Activated CD8-positive, alpha-beta memory T cell treated with anti-CD3 and anti-CD28 coated beads, Interleukin-2, amount 10 ng/mL, durations not matched to agents 7 days and 5 days (primary cell): ENCODE measurements at places on chromosomes 7 and 10. TPM values are rescaled to one million over a fixed set of nuclear protein-coding genes. Genes with fewer than 3 reads are reported as not detected.

INHBA gene
- total RNA-seq, result not detected

PODXL gene
- total RNA-seq, result 3.2 TPM

SFTPA1 gene
- total RNA-seq, result not detected

SEMA3C gene
- total RNA-seq, result not detected

UTF1 gene
- not detected for total RNA-seq

BTAF1 gene
- 61.6 TPM for total RNA-seq

SPDYE1 gene
- total RNA-seq, result 0.20 TPM

CALML3 gene
- not detected for total RNA-seq

MRLN gene
- total RNA-seq, result not detected

NPSR1 gene
- not detected for total RNA-seq

UBTD1 gene
- total RNA-seq, result 0.88 TPM

CHRM2 gene
- total RNA-seq, result not detected

TMEM270 gene
- total RNA-seq, result not detected

STOX1 gene
- total RNA-seq, result 0.33 TPM

POM121L12 gene
- total RNA-seq, result not detected

NXPH1 gene
- total RNA-seq, result not detected

DNA sequence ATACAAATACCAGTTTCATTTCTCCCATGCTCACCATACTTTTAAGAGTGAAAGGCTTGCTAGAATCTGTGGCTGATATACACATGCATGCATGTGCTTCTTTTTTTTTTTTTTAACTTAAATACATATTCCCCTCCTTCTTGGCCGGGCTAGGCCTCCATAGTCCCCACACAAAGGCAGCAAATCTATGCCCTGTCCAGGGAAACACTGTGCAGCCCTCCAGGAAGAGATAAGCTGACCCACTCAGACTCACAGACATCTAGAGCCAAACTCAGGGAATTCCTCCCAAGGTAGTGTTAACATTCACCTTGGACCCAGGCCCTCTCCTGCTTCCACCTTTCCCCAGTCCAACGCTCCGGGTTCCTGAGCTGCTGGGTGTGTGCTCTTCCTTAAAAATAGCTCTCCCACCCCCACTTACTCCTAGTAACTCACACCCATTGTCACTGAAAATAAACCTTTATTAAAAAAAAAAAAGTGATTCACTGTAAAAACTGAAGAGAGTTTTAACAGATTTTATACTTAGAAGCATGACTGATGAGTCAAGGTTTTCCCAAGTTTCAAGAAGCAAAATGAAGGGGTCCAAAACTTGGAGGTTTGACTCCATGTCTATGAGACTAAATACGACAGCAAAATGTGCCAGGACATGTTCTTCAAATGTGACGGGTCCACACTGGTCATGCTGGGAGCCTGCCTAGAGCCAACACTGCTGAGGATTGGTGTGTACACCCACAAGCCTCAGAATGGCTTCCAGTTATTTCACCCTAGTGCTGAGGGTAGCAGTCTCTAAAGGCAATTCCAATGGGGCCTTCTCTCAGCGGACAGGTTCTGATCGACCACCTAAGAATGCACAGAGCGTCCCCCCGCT is 159.5 kb downstream of the GLI3 start:
- no peaks in the 10 kb centered on the region for H3K36me3 ChIP-seq
- no peak for DNase-seq
- peaks cover 4% of the 10 kb centered on the region for H3K27me3 ChIP-seq
- no peak overlapping the region for H3K4me3 ChIP-seq

GRCh38 chr10:13660551-13660920 is 73.8 kb downstream of the PRPF18 start:
- H3K4me1 ChIP-seq, result peaks cover 26% of the 10 kb centered on the region
- no peak for DNase-seq
- H3K4me3 ChIP-seq, result no peak overlapping the region
- no peaks in the 10 kb centered on the region for H3K36me3 ChIP-seq
- H3K27ac ChIP-seq, result no peak overlapping the region

GRCh38 chr10:96767611-96768010 is 47.3 kb upstream of the PIK3AP1 start:
- no peak overlapping the region for H3K4me3 ChIP-seq
- no peak for DNase-seq
- no peak overlapping the region for H3K27ac ChIP-seq
- peaks cover 5% of the 10 kb centered on the region for H3K4me1 ChIP-seq
- H3K27me3 ChIP-seq, result no peaks in the 10 kb centered on the region
- peaks cover 1% of the 10 kb centered on the region for H3K36me3 ChIP-seq

DNA sequence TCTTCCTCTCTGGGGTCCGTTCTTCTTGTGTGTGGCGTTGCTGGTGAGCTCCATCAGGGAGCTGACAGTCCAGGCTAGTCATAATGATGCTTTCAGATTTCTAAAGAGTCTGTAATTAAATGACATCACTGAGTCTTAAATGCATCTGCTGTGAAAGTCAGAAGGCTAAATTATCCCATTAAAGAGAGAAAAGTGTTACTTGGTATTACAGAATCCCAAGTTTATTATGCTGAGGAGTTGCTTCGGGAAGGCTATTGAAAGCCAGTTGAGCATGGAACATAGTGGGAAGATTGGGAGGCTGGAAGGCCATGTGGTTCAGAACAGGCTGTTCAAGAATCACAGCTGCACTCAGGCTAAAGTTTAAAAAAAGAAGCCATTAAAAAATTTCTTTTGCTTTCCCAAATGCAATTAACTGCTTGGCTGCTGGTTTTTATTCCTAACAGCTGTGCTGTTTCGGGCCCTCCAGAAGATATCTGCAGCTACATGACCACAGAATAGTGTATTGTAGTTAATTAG is 342.6 kb upstream of the LRGUK start:
- no peaks in the 10 kb centered on the region for H3K27me3 ChIP-seq
- no peak overlapping the region for H3K27ac ChIP-seq
- H3K36me3 ChIP-seq, result peaks cover 2% of the 10 kb centered on the region
- no peaks in the 10 kb centered on the region for H3K4me1 ChIP-seq
- no peak for DNase-seq

- H3K27me3 ChIP-seq, result peaks cover 12% of the 10 kb centered on the region
- peak; percentile 19 for DNase-seq
- no peak overlapping the region for H3K27ac ChIP-seq
- no peaks in the 10 kb centered on the region for H3K4me1 ChIP-seq
- H3K4me3 ChIP-seq, result no peak overlapping the region
These were observed 161.3 kb upstream of the SHH start for GRCh38 chr7:155973451-155973997.

GRCh38 chr7:24896031-24896501 is 83.9 kb downstream of the OSBPL3 start:
- H3K4me1 ChIP-seq, result peaks cover 61% of the 10 kb centered on the region
- H3K27ac ChIP-seq, result peak overlapping the region; percentile 77
- no peaks in the 10 kb centered on the region for H3K27me3 ChIP-seq
- peak; percentile 70 for DNase-seq

- no peak overlapping the region for H3K27ac ChIP-seq
- H3K27me3 ChIP-seq, result peaks cover 4% of the 10 kb centered on the region
- no peak for DNase-seq
These were observed 8.4 kb upstream of the TMEM254 start for GRCh38 chr10:80070057-80070456.

- DNase-seq, result no peak
- H3K27me3 ChIP-seq, result no peaks in the 10 kb centered on the region
- no peaks in the 10 kb centered on the region for H3K4me1 ChIP-seq
- H3K27ac ChIP-seq, result no peak overlapping the region
- H3K36me3 ChIP-seq, result peaks cover 16% of the 10 kb centered on the region
These were observed 74.9 kb upstream of the OGDHL start for GRCh38 chr10:49837051-49837478.

DNA sequence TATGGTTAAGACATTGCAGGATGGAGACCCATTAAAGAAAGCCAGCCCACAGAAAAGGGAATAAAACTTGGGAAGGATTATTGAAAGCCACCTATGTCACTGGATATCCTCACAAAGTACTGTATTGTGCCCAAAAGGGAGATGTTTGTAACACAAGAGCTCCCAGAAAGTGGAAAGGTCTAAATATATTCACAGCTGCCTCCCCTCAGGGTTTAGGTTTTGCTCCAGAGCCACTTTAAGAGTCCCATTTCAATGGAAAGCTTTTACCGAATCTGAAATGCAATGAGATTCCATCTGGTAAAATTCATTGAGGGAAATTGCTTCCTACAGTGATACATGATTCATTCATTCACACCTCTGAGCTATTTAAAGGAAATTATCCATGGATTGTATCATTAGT is 176.4 kb downstream of the XPNPEP1 start:
- H3K27ac ChIP-seq, result no peak overlapping the region
- no peaks in the 10 kb centered on the region for H3K36me3 ChIP-seq
- DNase-seq, result no peak
- no peak overlapping the region for H3K4me3 ChIP-seq
- no peaks in the 10 kb centered on the region for H3K4me1 ChIP-seq

DNA sequence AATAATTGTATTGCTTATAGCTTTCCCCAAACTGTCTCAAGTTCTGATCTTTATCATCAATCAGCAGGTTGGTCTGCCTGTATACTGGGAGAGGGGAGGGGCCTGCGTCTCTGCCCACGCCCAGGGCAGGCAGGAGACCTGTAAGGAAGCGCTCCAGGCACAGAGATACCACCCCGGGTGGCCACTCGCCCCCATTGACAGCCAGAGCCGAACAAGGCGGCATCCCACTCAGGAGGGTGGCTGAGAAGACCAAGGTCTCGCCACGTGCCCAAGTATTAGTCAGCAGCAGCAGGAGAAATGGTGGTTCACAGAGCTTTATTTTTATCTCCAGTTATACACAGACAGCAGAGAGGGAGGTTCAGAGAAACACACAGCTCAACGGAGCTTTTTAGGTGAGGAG is 7.2 kb downstream of the STK32C start:
- H3K4me1 ChIP-seq, result peaks cover 2% of the 10 kb centered on the region
- no peak for DNase-seq
- H3K27me3 ChIP-seq, result peaks cover 11% of the 10 kb centered on the region
- no peak overlapping the region for H3K27ac ChIP-seq
- no peak overlapping the region for H3K4me3 ChIP-seq

DNA sequence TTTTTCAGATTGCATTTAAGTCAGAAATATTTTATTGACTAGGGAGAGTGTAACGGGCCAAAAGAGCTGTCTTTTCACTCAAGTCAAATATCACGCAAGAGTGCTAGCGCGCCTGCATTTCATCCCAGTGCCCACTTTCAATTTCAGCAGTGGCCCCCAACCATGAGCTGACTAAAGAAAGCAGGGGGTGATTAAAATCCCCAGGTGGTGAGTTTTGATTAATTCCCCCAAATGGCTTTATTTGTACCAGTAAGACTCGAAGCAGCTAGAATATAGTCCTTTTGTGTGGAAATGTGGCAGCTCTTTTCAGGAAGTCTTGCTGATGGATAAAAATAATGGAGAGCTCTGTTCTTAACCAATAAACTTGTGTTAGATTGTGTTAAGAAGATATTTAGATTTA is 35.3 kb downstream of the TRUB1 start:
- H3K27me3 ChIP-seq, result no peaks in the 10 kb centered on the region
- no peak overlapping the region for H3K4me3 ChIP-seq
- H3K4me1 ChIP-seq, result peaks cover 15% of the 10 kb centered on the region
- H3K36me3 ChIP-seq, result peaks cover 21% of the 10 kb centered on the region

DNA sequence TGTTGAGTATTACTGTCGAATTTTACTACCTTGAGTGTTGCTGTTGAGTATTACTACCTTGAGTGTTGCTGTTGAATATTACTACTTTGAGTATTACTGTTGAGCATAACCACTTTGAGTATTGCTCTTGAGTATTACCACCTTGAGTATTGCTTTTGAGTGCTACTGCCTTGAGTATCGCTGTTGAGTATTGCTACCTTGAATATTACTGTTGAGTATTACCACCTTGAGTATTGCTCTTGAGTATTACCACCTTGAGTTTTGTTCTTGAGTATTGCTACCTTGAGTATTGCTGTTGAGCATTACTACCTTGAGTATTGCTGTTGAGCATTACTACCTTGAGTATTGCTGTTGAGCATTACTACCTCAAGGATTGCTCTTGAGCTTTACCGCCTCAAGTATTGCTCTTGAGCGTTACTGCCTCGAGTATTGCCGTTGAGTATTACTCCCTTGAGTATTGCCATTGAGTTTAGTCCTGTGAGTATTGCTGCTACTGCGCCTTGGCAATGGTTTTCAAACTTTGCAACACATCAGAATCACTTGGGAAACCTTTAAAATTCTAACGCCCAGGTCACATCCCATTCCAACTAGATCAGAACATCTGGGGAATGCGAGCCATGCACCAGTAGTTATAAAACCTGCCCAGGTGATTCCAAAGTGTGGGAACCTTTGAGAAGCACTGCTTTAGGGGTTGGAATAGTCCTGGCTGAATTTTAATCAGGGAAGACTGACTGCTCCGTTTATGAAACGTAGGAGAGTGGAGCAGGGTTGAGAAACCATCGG is 61.7 kb downstream of the TCF7L2 start:
- DNase-seq, result no peak
- H3K27me3 ChIP-seq, result peaks cover 50% of the 10 kb centered on the region
- no peak overlapping the region for H3K4me3 ChIP-seq
- no peaks in the 10 kb centered on the region for H3K36me3 ChIP-seq
- H3K27ac ChIP-seq, result no peak overlapping the region
- peaks cover 14% of the 10 kb centered on the region for H3K4me1 ChIP-seq

GRCh38 chr7:92740700-92741126 is 95.7 kb downstream of the CDK6 start:
- no peaks in the 10 kb centered on the region for H3K27me3 ChIP-seq
- H3K27ac ChIP-seq, result no peak overlapping the region
- DNase-seq, result no peak
- no peak overlapping the region for H3K4me3 ChIP-seq
- peaks cover 58% of the 10 kb centered on the region for H3K4me1 ChIP-seq

DNA sequence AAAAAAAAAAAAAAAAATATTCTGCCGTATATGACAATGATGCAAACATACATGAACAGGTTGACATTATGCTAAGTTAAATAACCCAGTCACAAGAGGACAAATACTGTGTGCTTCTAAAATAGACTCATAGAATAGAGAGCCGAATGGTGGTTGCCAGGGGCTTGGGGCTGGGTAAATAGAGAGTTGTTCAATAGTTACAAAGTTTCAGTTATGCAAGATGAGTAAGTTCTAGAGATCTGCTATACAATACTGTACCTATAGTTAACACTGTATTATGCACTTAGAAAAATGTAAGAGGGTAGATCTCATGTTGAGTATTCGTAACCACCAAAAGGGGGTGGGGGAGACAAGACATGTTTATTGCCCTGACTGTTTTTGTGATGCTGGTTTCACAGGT is 77.1 kb upstream of the GNAI1 start:
- H3K4me3 ChIP-seq, result no peak overlapping the region
- no peak for DNase-seq
- no peaks in the 10 kb centered on the region for H3K27me3 ChIP-seq
- no peaks in the 10 kb centered on the region for H3K36me3 ChIP-seq
- no peak overlapping the region for H3K27ac ChIP-seq

DNA sequence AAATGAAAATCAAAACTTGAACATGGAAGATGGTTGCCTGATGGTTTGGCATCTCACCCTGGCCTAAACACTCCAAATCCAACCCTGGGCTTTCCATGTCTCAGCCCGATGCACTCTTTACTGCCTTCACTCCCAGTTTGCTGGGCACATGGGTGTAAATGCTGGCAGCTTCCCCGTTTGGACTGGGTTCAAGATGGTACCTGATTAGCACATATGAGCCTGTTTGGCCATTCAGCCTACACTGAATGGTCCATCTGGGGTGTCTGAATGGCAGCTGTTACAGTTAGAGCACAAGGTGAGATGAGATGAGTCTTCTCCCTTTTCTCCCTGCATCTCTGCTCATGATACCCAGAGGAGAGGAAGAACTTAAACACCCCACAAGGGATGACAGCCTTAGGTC is 37.1 kb downstream of the ATXN7L1 start:
- peaks cover 8% of the 10 kb centered on the region for H3K27me3 ChIP-seq
- no peak overlapping the region for H3K4me3 ChIP-seq
- no peak overlapping the region for H3K27ac ChIP-seq
- DNase-seq, result no peak
- peaks cover 2% of the 10 kb centered on the region for H3K36me3 ChIP-seq
- no peaks in the 10 kb centered on the region for H3K4me1 ChIP-seq
